NCI-H510A treated with DMSO at 0.1 percent for 48 hours (cell line): ENCODE measurements at places on chromosomes 6 and 20.

DNA sequence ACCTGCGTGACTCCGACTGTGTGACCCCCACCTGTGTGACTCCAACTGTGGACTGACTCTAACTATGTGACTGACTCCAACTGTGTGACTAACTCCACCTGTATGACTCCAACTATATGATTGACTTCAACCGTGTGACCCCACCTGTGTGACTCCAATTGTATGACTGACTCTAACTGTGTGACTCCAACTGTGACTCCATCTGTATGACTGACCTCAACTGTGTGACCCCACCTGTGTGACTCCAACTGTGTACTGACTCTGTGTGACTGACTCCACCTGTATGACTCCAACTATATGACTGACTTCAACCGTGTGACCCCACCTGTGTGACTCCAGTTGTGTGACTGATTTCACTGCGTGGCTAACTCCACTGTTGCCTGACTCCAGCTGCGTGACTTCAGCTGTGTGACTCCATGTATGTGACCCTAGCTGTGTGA, 38.6 kb downstream of the SYNJ2 start:
- no peak for DNase-seq

DNA sequence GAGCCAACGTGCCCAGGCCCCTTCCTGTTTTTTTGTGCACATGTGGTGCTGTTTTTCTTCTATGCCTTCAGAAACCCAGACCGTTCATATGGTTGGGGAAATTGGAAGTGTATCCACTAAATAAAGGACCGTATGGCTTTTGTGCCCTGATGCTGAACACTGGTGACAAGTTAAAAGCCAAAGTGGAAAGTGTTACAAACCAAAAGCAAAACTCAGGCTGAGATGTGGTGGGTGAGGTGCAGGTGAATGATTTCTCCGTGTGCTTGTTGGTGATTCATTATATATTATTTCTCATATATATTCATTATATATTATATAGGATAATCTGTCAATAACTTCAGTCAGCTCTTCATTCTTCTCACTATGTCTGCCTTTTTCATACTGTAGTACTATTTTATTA, 148.6 kb downstream of the SOBP start:
- DNase-seq: no peak

DNA sequence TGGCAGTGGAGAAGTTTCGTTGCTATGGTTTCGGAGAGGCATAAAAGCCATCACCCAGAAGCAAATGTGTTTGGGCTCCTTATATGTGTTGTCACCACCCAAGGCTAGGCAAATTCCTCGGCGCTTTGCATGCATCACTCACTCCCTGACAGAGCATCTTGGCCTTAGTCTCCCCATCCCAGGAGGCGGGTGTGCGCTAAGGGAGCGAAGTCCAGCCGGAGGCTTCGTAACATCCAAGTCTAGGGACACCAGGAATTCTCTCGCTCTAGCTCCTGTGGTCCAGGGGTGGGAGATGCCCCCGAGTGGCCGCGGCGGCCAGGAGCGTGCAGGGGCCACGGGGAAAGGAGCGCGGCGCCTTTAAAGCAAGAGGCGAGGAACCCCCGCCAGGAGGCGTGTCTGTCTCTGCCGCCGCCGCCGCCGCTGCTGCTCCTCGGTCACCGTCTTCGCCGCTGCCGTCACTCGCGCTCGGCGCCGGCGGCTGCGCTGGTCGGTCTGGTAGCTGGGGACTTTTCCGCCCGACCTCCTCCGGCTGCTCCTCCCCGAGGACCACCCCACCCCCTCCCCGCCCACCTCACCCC, at the start of gene GRIK2:
Gene GRIK2 (plus strand): TSS at position 458 of the 578 bp plus-strand sequence.
- DNase-seq: peak; percentile 35

DNA sequence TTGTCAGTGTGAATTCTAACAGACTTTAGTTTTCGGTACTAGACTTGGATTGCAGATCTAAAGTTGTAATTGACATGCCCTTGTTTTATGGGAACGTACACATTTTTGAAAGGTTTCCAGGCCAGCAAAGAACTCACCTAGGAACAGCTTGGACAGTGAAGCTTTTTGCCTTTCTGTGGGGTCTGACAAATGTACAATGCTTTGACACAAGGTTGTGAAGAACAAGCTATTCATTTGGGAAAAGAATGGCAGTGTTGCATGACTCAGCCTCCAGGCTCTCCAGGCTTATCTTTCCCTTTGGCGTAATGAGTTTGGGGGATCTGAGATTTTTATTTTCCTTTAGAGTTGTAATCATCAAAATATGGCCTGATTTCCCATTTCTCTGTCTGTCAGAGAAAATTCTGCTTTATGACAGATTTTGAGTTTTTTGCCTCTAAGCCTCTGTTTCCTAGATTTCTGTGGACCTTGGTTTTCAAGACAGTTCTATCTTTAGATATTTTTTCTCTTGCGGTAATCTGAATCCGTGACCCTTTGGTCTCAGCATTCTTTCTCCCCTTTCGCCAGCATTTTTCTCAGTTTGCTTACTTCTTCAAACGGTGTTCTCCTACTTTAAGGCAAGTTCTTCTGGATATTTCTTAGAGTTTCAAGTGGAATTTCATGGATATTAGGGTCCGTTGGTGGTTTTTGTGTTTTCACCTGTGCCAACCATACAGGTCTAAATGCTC, 221.0 kb downstream of the ADGB start:
- no peak for DNase-seq

GRCh38 chr6:37851997-37852524, 32.5 kb downstream of the ZFAND3 start:
- no peak for DNase-seq

GRCh38 chr6:41966961-41967311, 25.3 kb upstream of the CCND3 start:
- no peak for DNase-seq

DNA sequence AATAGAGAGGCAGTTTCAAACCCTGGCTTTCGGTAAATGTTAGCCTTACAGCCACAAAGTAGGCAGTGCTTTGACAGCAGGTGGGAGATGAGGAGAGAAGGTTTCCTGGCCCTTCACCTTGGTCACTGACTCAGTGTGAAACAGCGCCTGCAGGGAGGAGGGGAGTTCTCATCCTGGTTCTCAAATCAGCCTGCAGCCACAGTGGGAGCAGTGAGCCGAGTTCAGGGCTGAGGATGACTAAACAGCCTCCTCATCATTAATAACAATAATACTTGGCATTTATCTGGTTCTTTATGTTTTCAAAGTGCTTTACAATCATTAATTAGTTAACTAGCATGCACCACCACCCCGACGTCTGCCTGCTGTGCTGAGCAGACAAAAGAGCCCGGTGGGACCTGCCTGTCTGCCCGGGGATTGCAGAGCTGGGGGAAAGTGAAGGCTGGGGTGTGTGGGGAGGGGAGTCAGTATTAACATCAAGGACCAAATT, 59.6 kb downstream of the PRDM1 start:
- no peak for DNase-seq

DNA sequence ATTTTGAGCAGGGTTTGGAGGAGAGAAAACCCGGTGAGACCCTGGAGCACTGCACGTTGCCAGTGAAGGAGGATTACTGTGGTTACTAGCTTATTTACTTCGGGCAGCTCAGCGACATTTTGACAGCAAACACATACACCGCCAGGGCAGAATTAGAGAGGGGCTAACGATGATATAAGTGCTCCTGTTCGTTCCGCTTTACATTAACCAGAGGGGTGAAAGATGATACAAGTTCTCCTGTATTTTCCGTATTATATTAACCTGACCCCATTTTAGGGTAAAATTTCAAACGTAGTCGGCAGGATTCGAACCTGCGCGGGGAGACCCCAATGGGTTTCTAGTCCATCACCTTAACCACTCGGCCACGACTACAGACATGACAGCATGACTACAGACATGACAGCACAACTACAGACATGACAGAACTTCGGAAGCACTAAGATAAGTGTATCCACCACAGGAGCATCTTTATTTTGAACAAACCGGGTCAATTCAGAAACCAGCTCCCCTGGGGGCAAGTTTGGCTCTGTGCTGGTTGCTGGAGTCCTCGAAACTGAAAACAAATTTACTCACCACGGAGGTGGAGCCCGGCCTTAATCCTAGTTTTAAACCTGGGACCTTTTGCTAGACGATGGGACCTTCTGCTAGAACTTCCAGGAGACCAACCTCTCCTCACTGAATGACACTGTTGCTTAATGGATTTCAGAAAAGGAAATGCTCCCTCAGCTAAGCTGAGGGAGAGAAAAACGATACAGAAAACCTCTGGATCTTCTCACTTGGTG, 80.4 kb upstream of the ZNF184 start:
- no peak for DNase-seq

- DNase-seq: no peak
These were observed 203.1 kb downstream of the LMBRD1 start for GRCh38 chr6:69593706-69594105.

DNA sequence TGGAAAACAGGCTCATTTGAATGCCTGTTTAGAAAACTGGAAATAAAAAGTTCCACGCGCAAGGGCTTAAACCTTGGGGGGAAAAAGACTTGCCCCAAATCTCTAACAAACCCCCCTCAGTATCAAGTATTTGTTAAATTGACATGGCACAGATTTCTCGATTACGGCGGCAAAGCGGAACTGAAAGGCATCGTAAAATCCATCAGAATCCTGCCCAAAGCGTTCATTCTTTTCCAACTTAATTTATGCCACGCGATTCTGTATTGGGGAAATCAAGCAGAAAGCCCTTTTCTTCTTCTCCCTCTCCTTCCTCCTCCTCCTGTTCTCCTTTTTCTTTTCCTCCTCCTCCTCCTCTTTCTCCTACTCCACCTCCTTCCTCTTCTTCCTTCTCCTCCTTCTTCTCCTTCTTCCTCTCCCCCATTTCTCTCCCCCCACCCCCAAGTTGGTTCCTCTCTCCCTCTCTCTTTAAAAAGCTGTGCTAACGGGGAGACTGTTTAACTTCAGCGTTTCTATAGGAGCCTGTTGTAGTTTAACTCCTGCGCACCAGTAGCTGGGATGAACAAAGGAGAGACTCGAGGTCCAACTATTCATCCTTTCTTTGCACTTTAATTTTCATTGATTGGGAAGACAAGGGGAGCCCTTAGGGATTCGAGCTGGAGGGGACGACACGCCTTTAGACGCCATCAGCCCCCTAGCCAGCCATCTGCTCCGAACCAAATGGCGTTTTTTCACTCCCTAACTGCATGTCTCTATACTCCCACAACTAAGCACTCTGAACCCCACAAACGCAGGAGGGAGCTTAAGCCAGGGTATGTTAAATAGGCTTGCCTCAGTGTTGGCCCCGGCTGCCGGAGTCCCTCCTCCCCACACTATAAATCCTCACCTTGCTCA, 2.7 kb upstream of the DLL1 start:
- no peak for DNase-seq

DNA sequence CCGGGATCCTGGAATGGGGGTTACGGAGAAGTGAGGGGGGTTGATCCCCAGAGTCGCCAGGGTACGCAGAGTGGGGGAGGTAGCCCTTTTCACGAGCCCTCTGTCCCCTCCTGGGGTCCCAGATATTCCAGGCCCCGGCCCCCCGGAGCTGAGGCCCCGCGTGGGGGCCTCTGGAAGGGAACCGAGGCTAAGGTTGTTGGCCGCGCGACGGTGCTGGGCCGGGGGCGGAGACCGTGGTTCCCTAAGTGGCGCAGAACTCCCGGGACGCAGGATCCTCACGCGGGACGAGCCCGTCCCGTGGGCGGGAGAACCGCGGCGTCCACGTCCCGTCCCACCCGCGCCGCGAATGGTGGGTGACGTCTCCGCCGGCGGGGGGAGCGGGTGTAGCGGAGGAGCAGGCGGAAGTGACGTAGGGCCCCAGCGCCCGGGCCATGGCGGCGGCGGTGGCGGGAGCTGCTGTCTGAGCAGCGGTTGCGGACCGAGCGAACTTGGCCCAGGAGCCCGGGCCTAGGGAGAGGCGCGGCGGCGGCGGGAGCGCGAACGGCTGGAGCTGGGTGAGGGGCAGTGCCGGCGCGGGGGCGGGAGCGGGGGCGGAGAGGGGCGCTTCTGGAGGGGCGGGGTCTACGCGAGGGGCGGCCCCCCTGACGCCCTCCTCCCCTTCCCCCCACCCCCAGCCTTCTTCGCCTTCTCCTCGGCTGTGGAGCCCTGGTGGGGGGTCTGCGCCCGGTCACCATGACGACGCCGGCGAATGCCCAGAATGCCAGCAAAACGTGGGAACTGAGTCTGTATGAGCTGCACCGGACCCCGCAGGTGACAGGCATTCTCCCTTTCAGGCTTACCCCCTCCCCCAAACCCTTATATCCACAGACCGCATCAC, at the start of gene RING1:
Gene RING1 (plus strand): TSS at position 410 of the 877 bp plus-strand sequence. CDS start 323 bp downstream, at position 733.
- peak; percentile 74 for DNase-seq
